ENCODE measurements at places on chromosomes 7 and 10.

- DNase-seq, result no peak
Measured at GRCh38 chr7:94656925-94657731, 1.2 kb upstream of the SGCE start.

DNA sequence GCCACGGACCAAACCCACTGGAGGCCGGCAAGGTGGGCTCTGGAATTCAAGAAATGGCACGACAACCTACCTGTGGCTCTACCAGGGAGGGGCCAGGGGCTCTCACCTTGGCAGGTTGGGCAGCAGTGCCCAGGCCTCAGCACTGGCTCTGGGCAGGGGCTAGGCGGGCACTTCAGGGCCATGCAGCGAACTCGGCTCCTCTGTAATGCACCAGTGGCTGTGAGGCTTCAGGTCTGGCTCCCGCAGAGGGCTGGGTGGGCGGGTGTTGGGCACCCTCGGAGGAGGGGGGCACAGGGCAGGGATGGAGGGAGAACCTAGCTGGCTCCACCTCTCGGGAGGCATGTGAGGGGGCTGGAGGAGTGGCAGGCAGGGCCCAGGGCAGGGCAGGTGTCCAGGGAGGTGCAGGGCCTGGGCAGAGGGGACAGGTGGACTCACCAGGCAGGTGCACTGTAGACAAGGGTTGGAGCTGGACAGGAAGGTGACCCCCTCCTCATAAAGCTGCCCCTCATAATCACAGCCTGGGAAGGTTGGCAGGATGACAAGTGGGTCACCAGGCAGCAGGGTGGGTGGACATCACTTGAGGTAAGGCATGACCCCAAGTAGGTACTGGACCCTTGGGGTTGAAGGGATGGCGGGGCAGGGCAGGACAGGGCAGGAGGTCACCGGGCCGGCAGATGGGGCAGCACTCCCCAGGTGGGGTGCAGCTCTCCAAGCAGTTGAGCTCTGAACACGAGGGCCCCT, 6.7 kb downstream of the KCP start:
- DNase-seq, result no peak

DNA sequence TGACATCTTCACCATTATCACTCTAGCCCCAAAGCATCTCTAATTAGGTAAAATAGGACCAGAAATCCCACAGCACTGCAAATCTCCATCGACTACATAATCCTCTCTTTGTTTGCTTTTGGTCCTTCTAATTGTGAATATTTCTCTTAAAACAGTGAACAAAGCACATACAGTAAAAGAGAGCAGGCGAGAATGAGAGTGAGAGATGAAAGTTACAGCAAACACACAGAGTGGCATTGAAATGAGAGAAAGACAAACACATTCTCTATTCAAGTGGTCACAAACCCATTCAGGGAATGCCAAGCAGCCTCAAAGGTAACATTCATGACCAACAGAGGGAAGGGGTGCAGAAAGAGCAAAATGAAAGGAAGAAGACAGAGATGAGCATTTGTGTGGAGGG, 109.8 kb upstream of the PTN start:
- no peak for DNase-seq

GRCh38 chr10:10368951-10369576, 648.6 kb upstream of the CELF2 start:
- no peak for DNase-seq

DNA sequence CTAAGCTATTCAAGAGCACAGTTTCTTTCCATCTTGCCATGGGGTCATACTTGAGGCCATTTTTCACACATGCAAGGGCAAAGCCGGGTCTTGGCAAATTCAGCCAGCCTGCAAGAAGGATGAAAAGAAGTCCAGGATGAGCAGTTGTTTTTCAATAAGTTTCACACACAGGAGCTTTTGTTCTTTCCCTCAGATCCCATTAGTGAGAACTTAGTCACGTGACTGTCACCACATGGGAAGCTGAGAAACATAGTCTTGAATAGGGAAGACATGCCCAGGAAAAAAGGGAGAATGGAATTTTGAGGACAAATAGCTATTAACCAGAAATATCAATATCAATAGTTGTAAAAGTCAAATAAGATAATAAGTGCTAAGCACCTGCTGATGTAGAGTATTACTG, 137.7 kb downstream of the AHR start:
- no peak for DNase-seq

GRCh38 chr7:114787556-114787955, 134.3 kb upstream of the MDFIC start:
- DNase-seq, result no peak

- peak; percentile 13 for DNase-seq
Measured at GRCh38 chr10:70804421-70804808, 11.3 kb upstream of the SGPL1 start.

GRCh38 chr10:14975672-14976273, 16.6 kb downstream of the MEIG1 start:
- no peak for DNase-seq

Measured in A172 (cell line).